Omental fat pad (tissue), 4 donors: ENCODE measurements at places on chromosomes 16 and 17.

- DNase-seq = no peak
Observed at GRCh38 chr17:1004769-1005295, 7.9 kb downstream of the TIMM22 start.

DNA sequence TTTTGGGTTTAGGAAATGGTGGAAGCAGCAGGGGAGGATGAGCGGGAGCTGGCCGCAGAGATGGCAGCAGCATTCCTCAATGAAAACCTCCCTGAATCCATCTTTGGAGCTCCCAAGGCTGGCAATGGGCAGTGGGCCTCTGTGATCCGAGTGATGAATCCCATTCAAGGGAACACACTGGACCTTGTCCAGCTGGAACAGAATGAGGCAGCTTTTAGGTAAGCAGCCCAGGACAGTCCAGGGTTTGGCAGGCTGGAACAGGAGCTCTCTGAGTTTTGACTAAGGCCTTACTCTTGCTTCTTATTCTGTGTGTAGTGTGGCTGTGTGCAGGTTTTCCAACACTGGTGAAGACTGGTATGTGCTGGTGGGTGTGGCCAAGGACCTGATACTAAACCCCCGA, 41.4 kb downstream of the SF3B3 start:
- no peak for DNase-seq

- no peak for DNase-seq
Observed at GRCh38 chr17:31609331-31609730, 217.9 kb downstream of the RAB11FIP4 start.

DNA sequence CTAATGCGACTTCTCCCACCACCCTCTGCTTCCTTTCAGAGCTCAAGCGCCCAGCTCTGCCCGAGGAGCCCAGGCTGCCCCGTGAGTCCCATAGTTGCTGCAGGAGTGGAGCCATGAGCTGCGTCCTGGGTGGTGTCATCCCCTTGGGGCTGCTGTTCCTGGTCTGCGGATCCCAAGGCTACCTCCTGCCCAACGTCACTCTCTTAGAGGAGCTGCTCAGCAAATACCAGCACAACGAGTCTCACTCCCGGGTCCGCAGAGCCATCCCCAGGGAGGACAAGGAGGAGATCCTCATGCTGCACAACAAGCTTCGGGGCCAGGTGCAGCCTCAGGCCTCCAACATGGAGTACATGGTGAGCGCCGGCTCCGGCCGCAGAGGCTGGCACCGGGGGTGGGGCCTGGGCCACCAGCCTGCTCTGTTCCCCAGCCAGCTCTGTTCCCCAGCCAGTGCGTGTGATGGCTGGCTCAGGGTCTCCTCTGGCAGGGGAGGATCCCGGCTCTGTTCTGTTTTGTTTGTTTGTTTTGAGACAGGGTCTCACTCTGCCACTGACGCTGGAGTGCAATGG, 18.7 kb downstream of the CRISPLD2 start:
- DNase-seq = no peak

- no peak for DNase-seq
Observed at GRCh38 chr16:90019543-90020259, 445 bp upstream of the DBNDD1 start.

GRCh38 chr16:86575754-86576557, 2.4 kb upstream of the FOXL1 start:
- DNase-seq = peak; percentile 53

DNA sequence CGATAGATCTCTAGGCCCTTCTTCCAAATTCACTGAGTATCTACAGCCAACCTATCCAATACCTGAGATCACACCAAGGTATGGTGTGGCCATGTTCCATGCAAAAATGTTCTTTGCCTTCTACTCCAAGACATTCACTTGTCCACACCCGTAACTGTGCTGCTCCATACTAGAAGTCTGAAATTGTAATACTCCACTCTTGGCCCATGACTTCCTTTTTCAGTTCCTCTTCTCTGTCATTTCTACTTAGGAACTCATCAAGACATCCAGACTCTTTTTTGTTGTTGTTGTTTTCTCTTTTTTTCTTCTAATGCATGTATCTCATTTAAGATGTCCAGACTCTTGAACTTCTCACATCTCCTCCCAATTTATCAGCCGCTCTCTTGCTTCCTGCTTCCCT, 42.5 kb upstream of the KSR1 start:
- no peak for DNase-seq

GRCh38 chr16:4338125-4338582, 13.0 kb downstream of the PAM16 start:
- DNase-seq = no peak

DNA sequence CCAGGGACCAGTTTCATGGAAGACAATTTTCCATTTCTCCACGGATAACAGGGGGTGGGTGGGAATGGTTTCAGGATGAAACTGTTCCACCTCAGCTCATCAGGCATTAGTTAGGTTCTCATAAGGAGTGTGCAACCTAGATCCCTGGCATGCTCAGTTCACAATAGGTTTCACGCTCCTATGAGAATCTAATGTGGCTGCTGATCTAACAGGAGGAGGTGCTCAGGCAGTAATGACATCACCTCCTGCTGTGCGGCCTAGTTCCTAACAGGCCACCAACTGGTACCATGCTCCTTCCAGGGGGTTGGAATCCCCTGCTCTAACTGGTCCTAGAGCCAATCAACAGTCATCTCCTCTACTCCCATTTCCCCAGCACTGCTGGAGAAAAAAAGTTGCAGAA, 19.9 kb downstream of the TEX14 start:
- no peak for DNase-seq

- no peak for DNase-seq
Observed at GRCh38 chr17:52233176-52233575, 74.7 kb upstream of the CA10 start.

DNA sequence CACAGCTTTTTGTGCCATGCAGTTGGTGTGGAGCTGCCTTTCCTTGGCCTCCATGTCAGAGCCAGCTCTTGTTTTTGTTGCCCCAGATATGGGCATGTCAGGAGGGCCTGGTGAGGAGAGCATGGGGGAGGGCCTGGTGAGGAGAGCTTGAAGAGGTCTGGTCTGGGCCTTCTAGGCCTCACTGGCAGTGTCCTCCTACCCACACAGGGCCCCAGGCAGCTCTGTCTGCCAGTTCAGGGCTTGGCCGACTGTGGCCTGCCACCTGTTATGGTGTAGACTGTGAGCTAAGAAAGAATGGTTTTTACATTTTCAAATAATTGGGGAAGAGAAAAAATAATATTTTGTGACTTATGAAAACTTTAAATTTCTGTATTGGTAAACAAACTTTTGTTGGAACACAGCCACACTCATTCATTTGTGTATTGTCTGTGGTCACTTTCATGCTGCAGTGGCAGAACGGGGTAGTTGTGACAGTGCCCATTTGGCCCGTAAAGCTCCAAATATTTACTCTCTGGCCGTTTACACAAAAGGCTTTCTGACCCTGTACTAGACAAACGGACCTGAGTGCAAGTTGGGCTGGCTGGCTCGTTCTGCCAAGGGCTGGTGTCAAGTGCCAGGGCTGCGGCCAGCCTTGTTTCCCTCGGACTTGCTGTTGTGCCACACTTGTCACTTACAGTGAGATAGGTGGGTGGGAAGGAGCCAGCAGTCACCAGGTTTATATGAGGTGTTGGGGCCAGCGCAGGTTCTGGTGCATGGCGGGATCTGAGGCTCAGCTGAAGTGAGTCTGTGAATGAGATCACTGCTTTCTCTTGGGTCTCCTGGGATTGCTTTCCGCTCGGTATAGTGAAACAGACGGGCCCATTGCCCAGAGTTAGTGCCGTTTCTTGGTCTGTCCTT, 18.2 kb downstream of the PGS1 start:
- no peak for DNase-seq

- no peak for DNase-seq
Observed at GRCh38 chr16:55889518-55889917, 14.3 kb upstream of the CES5A start.

DNA sequence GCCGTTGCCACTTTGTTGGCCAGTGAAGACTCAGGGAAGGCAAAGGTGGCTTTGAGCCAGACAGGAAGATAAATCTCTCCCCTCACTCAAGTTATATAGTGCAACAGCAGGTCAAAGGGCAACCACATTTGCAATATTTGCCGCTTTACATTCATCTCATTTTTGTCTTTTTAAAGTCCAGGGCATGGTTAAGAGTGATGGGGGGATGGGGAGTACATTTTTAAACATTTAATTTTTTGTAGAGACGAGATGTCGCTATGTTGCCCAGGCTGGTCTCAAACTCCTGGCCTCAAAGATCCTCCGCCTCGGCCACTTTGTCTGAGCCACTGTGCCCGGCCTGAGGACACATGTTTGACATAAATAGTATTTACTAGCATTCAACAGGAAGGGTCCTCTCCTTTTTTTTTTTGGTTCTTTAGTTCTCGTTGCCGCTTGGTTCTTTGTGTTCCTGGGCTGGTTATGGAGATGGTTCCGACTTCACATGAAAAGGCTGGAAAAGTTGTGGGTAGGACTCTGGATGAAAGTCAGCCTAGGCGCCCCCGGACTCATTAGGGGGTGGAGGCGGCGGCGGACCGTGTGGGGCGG, 95.7 kb downstream of the RAB11FIP4 start:
- DNase-seq = no peak

GRCh38 chr17:6489016-6489550, 44.8 kb downstream of the PIMREG start:
- DNase-seq = no peak

DNA sequence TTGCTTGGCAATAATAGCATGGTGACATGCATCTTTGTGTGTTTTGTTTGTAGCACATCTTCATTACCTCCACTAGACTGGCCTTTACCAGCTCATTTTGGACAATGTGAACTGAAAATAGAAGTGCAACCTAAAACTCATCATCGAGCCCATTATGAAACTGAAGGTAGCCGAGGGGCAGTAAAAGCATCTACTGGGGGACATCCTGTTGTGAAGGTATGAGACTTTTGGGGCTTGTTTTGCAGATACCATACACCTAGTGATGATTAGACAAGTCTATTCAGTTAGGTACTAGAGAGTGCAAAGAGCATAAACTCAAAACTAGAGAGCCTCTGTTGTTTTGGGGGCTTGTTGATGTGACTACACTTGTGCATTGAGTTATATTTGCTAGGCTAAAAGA, 41.2 kb downstream of the NFATC3 start:
- no peak for DNase-seq

- no peak for DNase-seq
Observed at GRCh38 chr17:11140043-11140442, 101.0 kb upstream of the SHISA6 start.

GRCh38 chr17:12110906-12111305, 90.2 kb downstream of the MAP2K4 start:
- DNase-seq = no peak

DNA sequence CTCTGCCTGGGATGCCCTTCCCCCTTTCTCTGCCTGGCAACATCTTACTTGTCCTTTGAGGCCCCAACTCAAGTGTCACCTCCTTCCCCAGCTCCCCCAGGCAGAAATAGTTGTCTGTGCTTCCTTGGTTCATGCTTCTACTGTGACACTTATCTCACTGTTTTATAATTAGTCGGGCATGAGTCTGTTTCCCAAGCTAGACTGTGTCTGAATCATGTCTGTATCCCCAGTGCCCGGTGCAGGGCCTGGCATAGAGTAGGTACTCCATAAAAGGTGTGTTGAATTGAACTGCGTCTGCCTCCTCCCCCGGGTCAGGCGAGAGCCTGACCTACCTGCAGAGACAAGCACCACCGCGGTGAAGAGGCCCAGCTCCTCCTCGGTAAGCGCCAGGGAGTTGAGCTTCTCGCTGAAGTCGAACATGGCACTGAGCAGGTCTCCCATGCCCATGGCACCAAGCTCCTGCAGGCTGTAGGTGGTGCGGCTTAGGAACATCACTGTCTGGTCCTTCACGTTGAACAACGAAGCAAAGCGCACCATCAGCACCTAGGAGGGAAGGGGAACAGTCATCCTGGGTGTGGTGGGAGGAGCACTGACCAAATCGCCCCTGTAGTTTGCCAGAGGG, 6.7 kb downstream of the NR1D1 start:
- DNase-seq = no peak

DNA sequence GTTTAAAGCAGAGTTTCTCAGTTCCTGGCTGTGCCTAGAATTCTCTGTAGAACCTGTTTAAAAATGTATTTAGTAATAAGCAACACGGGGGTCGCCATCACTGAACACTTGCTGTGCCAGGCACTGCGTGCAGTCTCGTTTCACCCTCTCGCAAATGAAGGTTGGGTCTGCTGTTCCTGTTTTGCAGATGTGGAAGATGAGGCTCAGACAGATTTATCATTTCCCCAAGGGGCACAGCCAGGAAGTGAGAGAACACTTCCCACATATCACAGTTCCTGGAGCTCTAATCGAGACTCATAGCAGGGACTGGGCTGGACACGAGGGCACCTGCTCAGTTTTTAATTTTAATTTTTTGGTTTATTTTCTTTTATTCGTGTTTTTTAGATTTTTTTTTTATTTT, 122.7 kb downstream of the ABCC6 start:
- no peak for DNase-seq

DNA sequence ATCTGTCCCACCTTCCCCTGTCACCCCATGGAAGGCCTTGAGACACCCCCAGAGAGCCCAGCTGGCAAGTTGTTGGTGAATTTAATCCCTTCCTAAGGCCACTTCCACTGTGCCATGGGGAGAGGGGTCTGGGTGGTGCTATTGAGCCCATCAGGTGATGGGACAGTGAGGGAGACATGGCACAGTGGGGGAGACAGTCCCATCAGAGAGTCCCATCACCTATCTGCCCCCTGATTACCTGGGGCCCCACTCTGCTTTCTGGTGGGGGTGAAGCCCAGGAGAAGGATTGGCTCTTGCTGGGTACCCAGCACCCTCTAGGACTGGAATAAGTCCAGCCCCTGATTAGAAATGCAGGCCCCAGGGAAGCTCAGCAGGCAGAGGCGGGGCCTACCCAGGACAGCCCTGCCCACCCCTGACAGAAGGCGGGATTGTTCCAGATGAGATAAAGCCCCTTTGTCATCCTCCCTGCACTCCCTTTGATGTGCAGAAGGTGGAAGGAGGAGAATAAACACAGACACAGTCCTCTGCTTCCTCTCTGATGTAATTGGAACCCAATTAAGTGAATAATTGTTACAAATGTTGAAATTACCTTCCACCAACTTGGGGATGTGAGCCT, 18.9 kb downstream of the TMEM132E start:
- no peak for DNase-seq

- DNase-seq = no peak
Observed at GRCh38 chr17:49000943-49001342, 3.8 kb downstream of the IGF2BP1 start.

DNA sequence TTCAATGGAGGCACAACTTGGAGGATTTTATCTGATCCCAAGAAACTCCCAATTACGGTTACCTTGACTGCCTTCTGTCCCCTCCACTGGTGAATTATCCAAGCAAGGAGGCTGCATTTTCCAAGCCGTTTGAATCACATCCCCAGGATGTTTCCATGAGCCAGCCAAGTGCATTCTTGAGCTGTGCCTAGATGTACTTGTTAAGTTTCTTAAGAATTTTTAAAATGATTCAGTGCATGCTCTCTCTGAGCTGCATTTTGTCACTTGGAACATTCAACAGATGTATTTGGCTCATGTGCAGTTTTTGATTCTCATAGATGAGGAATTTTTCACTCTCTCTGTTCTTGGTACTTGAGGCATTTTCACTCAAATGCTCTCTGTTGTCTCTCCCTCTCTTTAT, 202.6 kb upstream of the MYOCD start:
- no peak for DNase-seq

- no peak for DNase-seq
Observed at GRCh38 chr16:2040787-2041522, 6.7 kb downstream of the NTHL1 start.

GRCh38 chr17:79325709-79326430, 251.2 kb downstream of the ENGASE start:
- DNase-seq = no peak

- no peak for DNase-seq
Observed at GRCh38 chr16:57807252-57807967, 5.1 kb upstream of the KIFC3 start.
